ENCODE measurements at places on chromosomes 13 and 19.

DNA sequence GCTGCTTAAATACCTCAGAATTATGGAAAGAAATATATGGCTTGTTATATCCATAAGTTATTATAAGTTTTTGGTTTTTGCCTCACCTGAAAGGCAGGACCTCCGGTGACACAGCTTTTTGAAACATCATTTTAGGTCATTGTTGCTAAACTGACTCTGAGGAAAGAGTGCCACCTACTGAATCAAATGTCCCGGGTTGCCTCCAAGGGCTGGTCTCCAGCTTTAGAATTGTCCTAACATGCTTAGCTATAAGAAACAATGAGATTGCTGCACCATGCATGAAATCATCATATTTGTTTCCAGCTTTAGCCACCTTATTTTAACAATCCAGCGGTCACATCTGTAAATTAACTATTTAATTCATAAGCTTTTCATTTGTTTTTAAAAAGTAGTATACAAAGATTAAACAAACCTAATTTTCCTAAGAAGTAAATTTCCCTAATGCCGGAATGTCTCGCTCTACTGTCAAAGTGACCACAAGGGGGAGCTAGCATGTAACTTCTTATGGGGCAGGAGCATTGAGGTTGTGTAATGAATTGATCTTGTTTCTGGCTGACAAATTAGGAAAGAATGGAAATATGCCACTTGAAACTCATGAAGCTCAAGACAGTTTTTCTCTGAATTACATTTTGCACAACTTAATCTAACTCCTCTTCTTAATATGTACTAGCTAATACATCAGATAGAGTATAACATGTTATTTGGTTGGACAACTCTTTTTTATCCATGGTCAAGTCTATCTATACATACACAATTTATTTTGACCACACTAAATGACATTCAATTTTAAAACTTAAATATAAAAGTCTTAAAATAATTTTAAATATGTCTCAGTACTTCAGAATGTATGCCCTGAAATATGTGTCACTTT, 6.7 kb upstream of the PCDH17 start:
- DNase-seq, result no peak
- H3K4me1 ChIP-seq, result no peaks in the 10 kb centered on the region
- no peak overlapping the region for H3K27ac ChIP-seq
- H3K36me3 ChIP-seq, result no peaks in the 10 kb centered on the region
- no peaks in the 10 kb centered on the region for H3K27me3 ChIP-seq

DNA sequence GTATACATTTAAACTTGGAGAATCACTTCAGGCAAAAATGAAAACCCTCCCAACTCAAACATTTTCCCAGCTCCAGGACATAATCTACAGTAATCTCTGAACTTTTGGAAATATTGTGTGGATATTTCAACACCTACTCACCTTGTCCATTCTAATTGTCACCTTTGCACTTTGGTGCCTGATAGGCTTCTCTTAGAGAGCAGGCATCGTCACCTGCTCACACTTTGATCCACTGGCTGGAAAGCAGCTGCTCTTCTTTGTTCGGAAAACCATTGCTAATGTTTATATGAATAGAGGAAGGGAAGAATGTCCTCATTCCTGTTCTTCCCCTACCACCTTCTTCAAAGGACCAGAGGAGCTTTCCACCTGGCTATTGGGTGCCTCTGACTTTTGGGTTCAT, 411.2 kb downstream of the FGF9 start:
- H3K4me3 ChIP-seq, result no peak overlapping the region
- DNase-seq, result no peak
- no peaks in the 10 kb centered on the region for H3K4me1 ChIP-seq

GRCh38 chr19:15276620-15277215, 44.5 kb upstream of the EPHX3 start:
- H3K27ac ChIP-seq, result no peak overlapping the region
- H3K4me3 ChIP-seq, result no peak overlapping the region
- no peaks in the 10 kb centered on the region for H3K27me3 ChIP-seq
- no peaks in the 10 kb centered on the region for H3K4me1 ChIP-seq
- DNase-seq, result no peak

DNA sequence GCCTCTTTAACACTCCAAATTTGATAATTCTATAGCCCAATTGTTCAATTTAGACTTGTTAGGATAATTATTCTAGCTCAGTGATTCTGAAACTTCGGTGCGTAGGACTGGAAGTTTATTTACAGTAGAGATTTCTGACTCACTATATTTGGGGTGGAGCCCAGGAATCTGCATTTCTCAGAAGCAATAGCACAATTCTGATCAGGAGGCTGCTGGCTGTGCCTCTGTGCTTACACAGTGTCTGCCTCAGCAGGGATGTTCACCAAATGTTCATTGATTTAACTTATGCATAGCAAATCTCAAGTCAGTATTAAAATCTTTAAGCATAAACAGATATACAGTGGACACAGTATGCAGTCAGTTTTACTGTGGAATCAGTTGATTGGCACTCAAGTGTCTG, 45.8 kb downstream of the ATP8A2 start:
- H3K27me3 ChIP-seq, result peaks cover 72% of the 10 kb centered on the region
- H3K36me3 ChIP-seq, result no peaks in the 10 kb centered on the region
- no peak overlapping the region for H3K4me3 ChIP-seq
- no peaks in the 10 kb centered on the region for H3K4me1 ChIP-seq
- DNase-seq, result no peak

DNA sequence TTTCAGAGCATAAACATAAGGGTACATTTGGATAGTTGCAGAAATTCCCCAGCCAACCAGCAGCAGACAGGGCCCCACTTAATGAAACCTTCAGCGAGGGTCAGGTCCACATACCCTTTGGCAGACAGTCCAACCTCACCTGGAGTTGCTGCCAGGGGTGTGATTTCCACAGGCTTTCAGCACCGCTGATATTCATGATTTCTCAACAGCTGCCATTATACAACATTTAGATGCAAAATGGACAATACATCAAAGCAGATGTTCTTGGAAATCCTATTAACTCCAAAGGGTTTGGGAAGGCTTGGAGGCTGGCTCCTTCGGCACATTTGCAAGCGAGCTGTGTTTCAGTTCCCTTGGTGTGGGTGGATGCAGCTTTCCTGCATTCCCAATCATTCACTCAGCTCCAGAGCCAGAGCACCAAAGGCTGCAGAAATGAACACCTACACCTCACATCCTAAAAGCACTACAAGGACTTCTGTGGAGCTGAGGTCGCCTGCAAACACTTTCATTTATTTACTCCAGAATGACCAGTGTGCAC, 147.2 kb upstream of the VSTM2B start:
- no peaks in the 10 kb centered on the region for H3K36me3 ChIP-seq
- H3K27ac ChIP-seq, result no peak overlapping the region
- H3K4me1 ChIP-seq, result no peaks in the 10 kb centered on the region
- peaks cover 12% of the 10 kb centered on the region for H3K27me3 ChIP-seq
- DNase-seq, result no peak
- H3K4me3 ChIP-seq, result no peak overlapping the region

- no peak overlapping the region for H3K4me3 ChIP-seq
- H3K27me3 ChIP-seq, result no peaks in the 10 kb centered on the region
- H3K4me1 ChIP-seq, result peaks cover 53% of the 10 kb centered on the region
- DNase-seq, result no peak
Observed at GRCh38 chr13:44298314-44298713, 75.3 kb upstream of the SERP2 start.

GRCh38 chr19:5891572-5891937, 12.0 kb downstream of the NDUFA11 start:
- no peak overlapping the region for H3K27ac ChIP-seq

DNA sequence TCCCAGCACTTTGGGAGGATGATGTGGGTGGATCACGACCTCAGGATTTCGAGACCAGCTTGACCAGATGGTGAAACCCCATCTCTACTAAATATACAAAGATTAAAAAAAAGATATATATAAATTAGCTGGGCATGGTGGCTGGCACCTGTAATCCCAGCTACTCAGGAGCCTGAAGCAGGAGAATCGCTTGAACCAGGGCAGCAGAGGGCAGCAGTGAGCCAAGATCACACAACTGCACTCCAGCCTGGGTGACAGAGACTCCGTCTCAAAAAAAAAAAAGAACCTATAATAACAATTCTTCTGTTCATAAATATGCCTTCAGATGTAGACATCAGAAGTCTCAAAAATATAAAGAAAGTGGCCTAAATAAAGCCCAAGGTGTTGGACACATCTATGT, 7.6 kb downstream of the ZNF737 start:
- H3K27me3 ChIP-seq, result no peaks in the 10 kb centered on the region
- H3K4me3 ChIP-seq, result no peak overlapping the region
- no peaks in the 10 kb centered on the region for H3K36me3 ChIP-seq
- no peak for DNase-seq
- H3K27ac ChIP-seq, result no peak overlapping the region

- H3K4me1 ChIP-seq, result no peaks in the 10 kb centered on the region
- H3K27ac ChIP-seq, result no peak overlapping the region
- no peak for DNase-seq
- no peak overlapping the region for H3K4me3 ChIP-seq
- H3K27me3 ChIP-seq, result no peaks in the 10 kb centered on the region
Observed at GRCh38 chr13:50463719-50464118, 379.8 kb downstream of the DLEU7 start.

GRCh38 chr19:1244693-1245451, 3.3 kb downstream of the ATP5F1D start:
- peak overlapping the region; percentile 100 for H3K27ac ChIP-seq
- no peak overlapping the region for H3K4me3 ChIP-seq
- no peak for DNase-seq
- peaks cover 68% of the 10 kb centered on the region for H3K4me1 ChIP-seq

GRCh38 chr19:5136073-5136855, 167.4 kb downstream of the KDM4B start:
- no peaks in the 10 kb centered on the region for H3K27me3 ChIP-seq
- DNase-seq, result no peak
- peaks cover 6% of the 10 kb centered on the region for H3K4me1 ChIP-seq
- H3K36me3 ChIP-seq, result no peaks in the 10 kb centered on the region

GRCh38 chr13:113148407-113148806, 10.0 kb upstream of the PROZ start:
- H3K4me3 ChIP-seq, result no peak overlapping the region
- no peak overlapping the region for H3K27ac ChIP-seq
- DNase-seq, result no peak
- H3K4me1 ChIP-seq, result peaks cover 2% of the 10 kb centered on the region
- H3K27me3 ChIP-seq, result no peaks in the 10 kb centered on the region

GRCh38 chr13:36356058-36356457, 9.9 kb upstream of the SPART start:
- no peaks in the 10 kb centered on the region for H3K36me3 ChIP-seq
- H3K27me3 ChIP-seq, result no peaks in the 10 kb centered on the region
- no peaks in the 10 kb centered on the region for H3K4me1 ChIP-seq
- DNase-seq, result no peak

DNA sequence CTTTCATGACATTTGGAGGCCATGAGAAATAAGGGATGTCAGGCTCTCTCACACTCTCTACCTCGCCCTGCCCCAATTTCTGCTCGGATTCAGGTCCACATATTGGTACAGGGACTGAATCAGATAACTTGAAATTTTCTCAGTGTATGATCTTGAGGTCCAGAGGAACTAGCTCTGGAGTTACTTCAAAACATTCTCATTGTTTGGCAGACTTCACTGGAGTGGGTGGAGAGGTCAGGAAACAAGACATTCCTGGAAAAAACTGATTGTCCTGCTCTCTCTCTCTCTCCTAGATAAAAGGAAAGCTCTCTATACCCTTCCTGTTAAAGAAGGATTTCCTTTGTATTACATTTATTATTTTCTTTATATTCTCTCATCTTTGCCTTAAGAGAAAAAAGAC, 428.1 kb upstream of the DACH1 start:
- H3K27me3 ChIP-seq, result no peaks in the 10 kb centered on the region
- H3K36me3 ChIP-seq, result no peaks in the 10 kb centered on the region
- peaks cover 43% of the 10 kb centered on the region for H3K4me1 ChIP-seq
- no peak overlapping the region for H3K4me3 ChIP-seq

DNA sequence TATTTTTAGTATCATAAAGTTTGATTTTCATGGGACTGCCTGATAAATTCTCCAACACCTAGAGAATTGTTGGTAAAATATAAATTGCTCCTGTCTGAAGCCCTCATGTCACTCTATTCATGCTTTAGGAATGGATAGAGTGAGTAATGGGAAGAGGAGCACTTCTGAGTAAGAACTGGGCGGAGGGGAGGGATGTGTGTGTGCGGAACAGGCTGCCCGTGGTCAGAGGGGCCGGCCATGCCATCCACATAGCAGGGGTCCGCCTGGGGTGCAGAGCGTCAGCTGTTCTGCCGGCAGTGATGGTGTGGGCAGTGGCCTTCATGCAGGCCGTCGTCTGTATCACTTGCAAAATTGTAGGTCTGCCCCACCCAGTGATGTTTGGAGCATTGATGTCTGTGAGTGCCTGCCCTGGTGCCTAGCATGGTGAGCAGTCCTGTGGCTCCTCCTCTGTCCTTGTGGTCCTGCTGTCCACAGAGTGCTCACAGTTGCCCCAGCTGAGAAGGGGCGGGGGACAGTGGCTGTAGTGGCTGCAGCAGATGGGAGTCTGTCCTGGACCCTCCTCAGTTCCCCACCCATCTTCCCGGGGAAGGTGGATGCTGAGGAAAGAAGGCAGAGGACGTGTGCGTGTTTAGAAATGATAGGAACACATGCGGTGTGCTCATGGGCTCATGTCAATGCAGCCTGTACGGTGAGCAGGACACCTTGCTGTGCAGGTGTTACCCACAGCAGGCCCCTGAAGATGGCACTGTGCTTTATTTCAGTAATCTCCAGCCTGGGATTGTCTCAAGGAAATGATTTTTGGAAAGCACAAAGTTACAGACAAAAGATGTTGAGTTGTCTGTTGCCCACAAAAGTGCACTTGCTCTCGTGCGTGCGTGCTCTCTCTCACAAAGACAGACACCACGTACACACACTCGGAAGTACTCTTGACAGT, 49.4 kb upstream of the TEX29 start:
- H3K4me1 ChIP-seq, result no peaks in the 10 kb centered on the region
- H3K27ac ChIP-seq, result no peak overlapping the region
- DNase-seq, result no peak
- peaks cover 9% of the 10 kb centered on the region for H3K36me3 ChIP-seq

- peak overlapping the region; percentile 63 for H3K27ac ChIP-seq
- H3K4me3 ChIP-seq, result peak overlapping the region; percentile 91
- no peaks in the 10 kb centered on the region for H3K36me3 ChIP-seq
- no peak for DNase-seq
- H3K4me1 ChIP-seq, result peaks cover 6% of the 10 kb centered on the region
- H3K27me3 ChIP-seq, result no peaks in the 10 kb centered on the region
Observed at GRCh38 chr19:29943615-29944014, 1.6 kb downstream of the URI1 start.

GRCh38 chr13:50711996-50712395, 131.5 kb downstream of the DLEU7 start:
- no peaks in the 10 kb centered on the region for H3K27me3 ChIP-seq
- H3K36me3 ChIP-seq, result no peaks in the 10 kb centered on the region
- H3K27ac ChIP-seq, result no peak overlapping the region
- H3K4me1 ChIP-seq, result no peaks in the 10 kb centered on the region

DNA sequence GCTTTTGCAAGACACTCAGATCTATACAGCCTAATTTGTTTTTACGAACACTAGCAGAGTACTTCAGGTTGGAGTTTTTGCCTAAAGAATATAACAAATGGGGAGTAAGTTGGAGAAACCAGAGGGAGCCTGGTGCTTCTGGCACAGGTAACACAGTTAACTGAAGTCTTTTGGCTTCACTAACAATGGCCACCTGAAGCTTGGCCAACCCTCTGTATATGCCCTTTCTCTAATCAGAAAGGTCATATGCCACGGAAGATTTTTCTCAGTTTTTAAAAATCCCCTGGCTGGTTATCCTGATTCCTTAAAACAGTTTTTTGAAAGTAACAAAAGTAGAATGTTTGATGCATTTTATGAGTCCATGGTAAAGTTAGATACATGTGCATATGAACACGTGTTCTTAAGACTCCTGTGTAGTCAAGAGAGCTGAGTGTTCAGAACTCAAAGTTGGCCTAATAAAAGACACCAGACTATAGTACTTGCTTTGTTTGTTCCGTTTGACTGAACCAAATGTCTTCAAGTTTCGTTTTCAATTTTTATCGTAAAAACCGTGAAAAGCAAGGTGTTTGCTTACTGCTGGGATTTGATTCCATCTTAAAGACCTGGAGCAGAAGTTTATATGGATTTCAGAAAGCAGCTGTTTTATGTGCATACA, 137.5 kb downstream of the KCNRG start:
- H3K27ac ChIP-seq, result no peak overlapping the region
- no peaks in the 10 kb centered on the region for H3K36me3 ChIP-seq
- no peaks in the 10 kb centered on the region for H3K4me1 ChIP-seq
